D341Med (cell line): ENCODE measurements at places on chromosomes 16 and 17.
A peak's percentile ranks its signal among the peaks of the same experiment; 100 is the strongest.

- no peak for DNase-seq
Observed at GRCh38 chr16:20396846-20397467, 7.6 kb downstream of the PDILT start.

DNA sequence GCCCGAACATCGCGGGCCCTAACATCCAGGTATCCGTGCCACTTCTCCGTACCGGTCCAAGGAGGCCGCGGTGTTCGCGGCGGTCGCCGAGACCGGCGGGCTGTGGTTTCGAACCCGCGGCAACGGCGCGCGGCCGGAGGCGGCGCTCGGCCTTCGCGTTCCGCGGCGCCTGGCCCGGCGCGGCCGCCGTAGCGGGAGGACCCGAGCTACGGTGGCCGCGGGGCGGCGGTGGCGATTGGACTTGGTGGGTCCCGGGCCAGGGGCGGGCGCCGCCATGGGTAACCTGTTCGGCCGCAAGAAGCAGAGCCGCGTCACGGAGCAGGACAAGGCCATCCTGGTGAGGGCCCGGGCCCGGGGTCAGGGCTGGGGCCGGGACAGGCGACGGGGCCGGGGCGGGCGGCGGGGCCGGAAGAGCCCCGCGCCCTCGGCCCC is at the start of gene CHMP6:
Gene CHMP6, plus strand, starts transcription at position 197 of the 432 bp plus-strand sequence. Its CDS starts 78 bp downstream, at position 275.
- peak; percentile 99 for DNase-seq

- no peak for DNase-seq
Observed at GRCh38 chr16:71565812-71566700, 10.8 kb downstream of the TAT start.

GRCh38 chr17:28520687-28521086 is 14.5 kb downstream of the FOXN1 start:
- DNase-seq = no peak

DNA sequence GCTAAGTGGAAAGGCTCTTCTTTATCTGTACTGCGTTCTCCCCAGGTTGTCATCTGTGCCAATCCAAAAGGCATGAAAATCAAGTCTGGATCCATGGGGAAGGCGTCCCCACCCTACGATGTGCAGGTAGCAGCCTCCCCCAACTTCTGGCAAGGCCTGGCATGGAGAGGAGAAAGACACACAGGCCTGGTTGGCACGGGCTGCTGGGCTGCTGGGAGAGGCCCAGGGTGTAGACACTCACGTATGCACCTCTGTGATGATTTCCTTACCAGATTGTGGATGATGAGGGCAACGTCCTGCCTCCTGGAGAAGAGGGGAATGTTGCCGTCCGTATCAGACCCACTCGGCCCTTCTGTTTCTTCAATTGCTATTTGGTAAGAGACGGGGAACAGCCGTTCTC is 20.4 kb upstream of the ACSM2A start:
- no peak for DNase-seq

DNA sequence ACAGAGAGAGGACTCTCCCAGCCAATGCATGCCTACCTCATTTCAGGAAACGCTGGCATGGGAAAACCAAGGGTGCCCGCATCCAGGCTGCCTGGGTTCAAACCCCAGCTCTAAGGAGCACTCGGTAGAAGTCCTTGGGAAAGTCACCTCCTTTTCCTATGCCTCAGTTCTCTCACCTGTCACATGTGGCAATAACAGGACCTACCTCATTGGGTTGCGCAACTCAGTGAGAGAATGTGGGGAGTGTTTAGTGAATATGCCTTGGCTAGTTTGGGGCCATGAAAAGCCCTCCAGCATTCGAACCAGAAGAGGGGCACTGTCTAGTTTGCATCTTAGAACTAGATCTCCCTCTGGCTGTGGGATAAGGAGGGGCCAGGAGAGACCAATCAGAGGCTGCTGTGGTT is 9.0 kb upstream of the NXPH3 start:
- DNase-seq = no peak

GRCh38 chr16:72895951-72896350 is 152.0 kb downstream of the ZFHX3 start:
- DNase-seq = no peak

GRCh38 chr16:78179666-78180065 is 80.2 kb downstream of the WWOX start:
- no peak for DNase-seq

- DNase-seq = no peak
Observed at GRCh38 chr17:28828294-28829040, 14.1 kb downstream of the FAM222B start.

- DNase-seq = no peak
Observed at GRCh38 chr17:79991924-79992648, 43.6 kb downstream of the TBC1D16 start.

DNA sequence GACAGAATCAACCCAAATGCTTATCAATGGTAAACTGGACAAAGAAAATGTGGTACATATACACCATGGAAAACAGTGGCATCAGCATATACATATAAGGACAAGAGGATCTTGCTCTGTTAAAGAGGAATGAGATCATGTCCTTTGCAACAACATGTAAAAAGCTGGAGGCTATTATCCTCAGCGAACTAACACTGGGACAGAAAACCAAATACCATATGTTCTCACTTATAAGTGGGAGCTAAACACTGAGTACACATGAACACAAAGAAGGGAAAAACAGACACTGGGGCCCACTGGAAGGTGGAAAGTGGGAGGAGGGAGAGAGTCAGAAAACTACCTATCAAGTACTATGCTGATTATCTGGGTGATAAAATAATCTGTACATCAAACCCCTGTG is 447.3 kb upstream of the MAF start:
- DNase-seq = no peak

- DNase-seq = no peak
Observed at GRCh38 chr17:33387406-33387805, 94.3 kb upstream of the ASIC2 start.

- DNase-seq = no peak
Observed at GRCh38 chr16:88424587-88425235, 28.4 kb upstream of the ZFPM1 start.
